ENCODE measurements at places on chromosomes 1 and 21. TPM values are rescaled to one million over a fixed set of nuclear protein-coding genes. Genes with fewer than 3 reads are reported as not detected.

Gene ELAPOR1
- total RNA-seq: 0.28 TPM

Gene FOXO6
- not detected for total RNA-seq

Gene CATSPERE
- 1.7 TPM for total RNA-seq

Gene COL9A2
- 0.38 TPM for total RNA-seq

Gene THEM5
- total RNA-seq: not detected

Gene FAM110D
- total RNA-seq: under 0.01 TPM

Gene UBAP2L
- total RNA-seq: 37.5 TPM

Gene CAP1
- total RNA-seq: 468 TPM

Gene FCN3
- total RNA-seq: not detected

Gene LGR6
- not detected for total RNA-seq

Gene CAPN9
- not detected for total RNA-seq

Gene LCE1B
- total RNA-seq: not detected

Gene DISC1
- total RNA-seq: 6.2 TPM

Gene CLCNKB
- under 0.01 TPM for total RNA-seq

Gene AK5
- total RNA-seq: 77.0 TPM

Gene PPIAL4G
- not detected for total RNA-seq

Gene MPZ
- 1.7 TPM for total RNA-seq

Gene PIGP
- 4.2 TPM for total RNA-seq

Gene SYDE2
- total RNA-seq: 4.6 TPM

Gene TNFRSF9
- total RNA-seq: 0.28 TPM

Gene VANGL2
- total RNA-seq: 0.28 TPM

Gene FOXD3
- total RNA-seq: not detected

Gene IFFO2
- total RNA-seq: 18.2 TPM

Gene CLCA4
- total RNA-seq: not detected

Gene VPS45
- 33.2 TPM for total RNA-seq

Gene PLA2G2A
- not detected for total RNA-seq

Gene NRAS
- total RNA-seq: 80.5 TPM

Gene BARHL2
- total RNA-seq: not detected

Gene NEXN
- total RNA-seq: 11.6 TPM

Gene RASAL2
- total RNA-seq: 27.9 TPM

Gene OVAAL
- not detected for total RNA-seq

Gene ILDR2
- under 0.01 TPM for total RNA-seq

Gene RALGPS2
- total RNA-seq: 39.5 TPM

Gene PLA2G2F
- not detected for total RNA-seq

Gene DNAI4
- total RNA-seq: 20.0 TPM

Gene SELP
- 1.4 TPM for total RNA-seq

Gene FCGR3A
- total RNA-seq: not detected

Gene RXFP4
- under 0.01 TPM for total RNA-seq

Gene GPR153
- 2.1 TPM for total RNA-seq

Gene HHAT
- 4.0 TPM for total RNA-seq

Gene SAMD13
- 0.77 TPM for total RNA-seq

Gene PTPRU
- total RNA-seq: 5.0 TPM

All from regular cardiac myocyte (primary cell).